ENCODE measurements at places on chromosomes 1 and 21.

DNA sequence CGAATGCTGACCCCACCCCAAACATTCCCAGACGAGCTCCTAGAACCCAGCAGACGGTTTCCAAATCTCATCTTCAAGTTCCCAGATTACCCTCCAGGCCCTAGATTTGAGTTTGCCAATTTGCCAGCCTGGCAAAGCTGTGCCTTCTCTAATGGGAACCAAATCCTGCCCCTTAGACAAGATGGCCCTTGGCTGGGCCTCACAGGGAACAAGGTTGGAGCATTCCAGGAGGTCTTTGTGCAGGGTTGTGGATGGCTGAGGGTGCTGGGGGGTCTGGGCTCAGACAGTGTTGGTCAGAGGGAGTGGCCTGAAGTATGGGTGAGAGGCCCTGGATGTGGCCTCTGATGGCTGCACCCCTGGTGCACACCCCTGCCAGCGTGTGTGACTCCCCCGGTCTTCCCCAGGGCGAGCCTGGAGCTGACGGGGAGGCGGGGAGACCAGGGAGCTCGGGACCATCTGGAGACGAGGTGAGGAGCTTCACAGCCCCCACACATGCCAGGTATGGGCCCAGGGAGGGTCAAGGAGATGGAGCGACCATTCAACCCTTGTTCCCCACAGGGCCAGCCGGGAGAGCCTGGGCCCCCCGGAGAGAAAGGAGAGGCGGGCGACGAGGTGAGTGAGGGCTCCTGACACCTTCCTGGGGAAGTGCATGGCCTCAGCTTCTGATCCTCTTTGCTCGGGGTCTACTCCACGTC is 10.2 kb downstream of the COL6A1 start:
- no peak for DNase-seq

DNA sequence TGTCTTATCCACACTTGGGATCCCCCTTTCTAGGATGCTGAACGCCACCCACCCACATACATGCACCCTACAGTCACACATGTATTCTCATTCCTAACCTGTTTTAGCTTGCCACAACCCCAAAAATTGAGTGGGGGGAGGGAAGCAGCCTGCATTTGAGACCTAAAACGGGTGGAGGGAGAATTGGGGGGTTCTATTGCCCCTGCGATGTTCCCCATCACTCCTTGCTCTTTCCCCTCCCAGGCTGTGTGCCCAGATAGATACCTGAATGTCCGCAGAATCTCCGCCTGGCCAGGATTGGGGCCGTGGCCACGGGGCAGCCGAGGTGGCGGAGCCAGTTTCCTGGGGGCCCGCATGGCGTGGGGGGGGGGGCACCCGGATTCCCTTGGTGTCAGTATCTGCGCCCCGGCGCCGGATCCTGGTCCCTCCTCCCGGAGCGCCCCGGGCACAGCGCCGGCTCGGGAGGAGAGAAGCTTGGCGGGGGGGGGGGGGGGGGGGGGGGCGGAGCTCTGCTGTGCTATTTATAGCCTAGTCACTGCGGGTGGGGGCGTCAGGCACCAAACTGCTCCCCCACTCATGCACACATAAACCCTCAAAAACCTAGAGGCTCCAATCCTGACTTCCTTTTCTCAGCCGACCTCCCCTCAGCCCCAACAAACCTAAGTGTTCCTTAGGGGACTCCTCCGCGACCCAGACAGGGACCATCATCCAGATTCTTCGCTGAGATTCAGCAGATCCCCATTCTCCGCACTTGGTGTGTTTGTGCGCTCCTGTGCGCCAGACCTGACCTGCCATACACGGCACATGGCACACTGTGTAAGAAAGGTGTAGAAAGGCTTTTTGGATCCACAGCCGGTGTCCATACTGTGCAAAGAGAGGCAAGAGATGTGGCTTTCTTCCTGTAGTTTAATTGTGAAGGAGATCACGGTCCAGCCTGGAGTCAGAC is 1.9 kb downstream of the ANKRD34A start:
- no peak for DNase-seq

GRCh38 chr1:162229549-162229948 is 147.1 kb downstream of the SPATA46 start:
- DNase-seq = no peak

DNA sequence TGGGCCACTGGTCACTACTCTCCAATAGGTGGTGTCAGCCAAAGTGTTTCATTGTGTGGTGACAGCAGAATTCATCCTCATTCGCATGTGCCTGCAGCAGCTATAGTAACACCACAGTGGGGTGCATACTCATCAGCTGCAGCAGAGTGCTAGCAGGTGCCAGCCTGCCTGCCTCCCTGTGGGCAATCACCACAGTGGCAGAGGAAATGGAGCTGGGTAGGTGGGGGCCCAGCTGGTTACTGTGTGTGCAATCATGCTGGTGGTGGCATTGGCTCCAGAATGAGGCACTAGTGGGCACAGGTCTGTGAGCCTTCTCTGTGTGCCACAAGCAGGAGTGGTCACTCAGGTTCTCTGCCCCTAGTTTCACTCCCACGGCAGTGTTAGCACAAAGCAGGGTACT is 579.2 kb downstream of the PTPRC start:
- DNase-seq = no peak

DNA sequence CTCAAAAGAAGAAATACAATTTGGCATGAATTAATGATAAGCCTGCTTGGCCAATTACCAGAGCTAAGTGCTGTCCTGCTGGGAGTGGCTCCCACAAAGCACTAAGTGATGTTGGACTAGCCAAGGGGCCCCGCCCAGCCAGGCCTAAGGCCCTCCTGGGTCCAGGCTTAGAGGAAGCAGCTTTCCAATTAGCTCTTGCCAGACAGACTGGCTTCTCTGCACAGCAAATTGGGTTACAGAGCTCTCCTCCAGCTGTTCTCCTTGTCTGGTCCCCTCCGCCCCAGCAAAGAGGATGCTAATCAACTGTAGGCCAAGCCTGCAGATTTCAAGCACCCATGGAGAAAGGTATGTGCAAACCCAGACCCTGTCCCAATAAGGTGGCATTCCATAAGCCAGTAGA is 151.9 kb downstream of the DMRTA2 start:
- DNase-seq = peak; percentile 15
